ENCODE measurements at places on chromosomes 3 and 15.

GRCh38 chr15:100672959-100673358 is 70.6 kb downstream of the ASB7 start:
- no peak for DNase-seq

DNA sequence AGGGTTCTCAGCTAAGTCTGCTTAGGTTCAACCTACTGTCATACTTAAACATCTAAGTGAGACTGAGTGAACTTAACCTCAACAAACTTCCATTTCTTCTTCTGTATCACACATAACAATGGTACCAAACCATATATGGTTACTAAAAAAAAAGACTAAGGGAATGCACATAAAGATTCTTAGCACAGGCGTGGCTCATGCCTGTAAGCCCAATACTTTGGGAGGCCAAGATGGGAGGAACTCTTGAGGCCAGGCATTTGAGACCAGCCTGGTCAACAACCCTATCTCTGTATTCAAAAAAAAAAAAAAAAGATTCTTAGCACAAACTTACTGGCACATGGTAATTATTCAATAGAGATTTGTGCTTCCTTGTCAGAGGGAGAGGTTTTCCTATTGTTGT is 57.9 kb downstream of the ACAP2 start:
- no peak for DNase-seq

GRCh38 chr3:179148616-179149405 is 654 bp downstream of the PIK3CA start:
- DNase-seq: peak; percentile 33

- no peak for DNase-seq
Measured at GRCh38 chr15:49876401-49877038, 242.5 kb downstream of the ATP8B4 start.

DNA sequence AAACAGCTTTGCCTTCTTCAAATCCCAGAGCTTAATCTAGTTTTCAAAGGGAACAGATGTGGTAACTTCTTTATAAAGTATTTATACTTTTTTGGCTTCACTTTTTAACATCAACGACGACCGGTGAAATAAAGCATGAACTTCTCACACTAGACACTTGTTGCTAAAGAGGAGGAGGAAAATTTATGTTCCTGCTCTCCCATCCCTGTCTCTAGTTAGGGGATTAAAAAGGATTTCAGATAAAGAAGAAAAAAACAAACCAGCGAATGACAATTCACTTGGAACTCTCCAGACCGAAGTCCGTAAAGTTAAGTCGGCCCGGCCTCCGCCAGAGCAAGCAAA is 672 bp downstream of the NEDD4 start:
- no peak for DNase-seq

DNA sequence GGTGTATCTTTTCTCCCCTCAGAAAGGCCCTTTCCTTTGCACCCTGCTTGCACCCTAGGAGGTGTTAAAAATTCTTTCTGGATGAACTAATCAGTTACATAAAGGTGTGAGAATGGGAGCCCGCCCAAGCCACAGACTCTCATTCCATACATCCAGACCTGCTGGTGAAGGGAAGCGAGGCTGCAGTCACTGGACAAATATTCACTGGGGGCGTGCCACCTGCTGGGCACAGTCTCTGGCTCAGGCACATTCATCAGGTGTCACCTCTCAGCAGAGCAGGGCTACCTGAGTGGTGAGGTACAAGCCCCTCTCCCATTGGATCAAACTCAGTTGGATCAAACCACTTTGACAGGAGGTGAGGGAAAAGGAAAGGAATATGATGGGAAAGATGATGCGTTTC is 52.0 kb downstream of the NTRK3 start:
- DNase-seq: no peak

DNA sequence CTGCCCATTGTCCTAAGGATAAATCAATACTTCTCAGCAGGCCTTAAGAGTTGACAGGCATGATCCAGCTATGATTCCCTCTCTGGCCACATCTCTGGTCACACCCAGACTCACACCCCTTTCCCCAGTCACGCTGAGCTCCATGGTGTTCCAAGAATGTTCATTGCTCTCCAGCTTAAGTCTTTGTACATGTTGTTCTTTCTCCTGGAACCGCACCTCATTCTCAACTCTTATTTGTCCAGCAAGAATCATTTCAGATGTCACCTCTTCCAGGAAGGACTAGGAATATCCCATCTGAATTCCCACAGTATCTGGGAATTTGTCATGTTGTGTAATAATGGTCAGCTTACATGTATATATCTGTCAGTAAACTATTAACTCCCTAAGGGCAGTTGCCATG is 118.3 kb upstream of the GALNT15 start:
- DNase-seq: no peak

DNA sequence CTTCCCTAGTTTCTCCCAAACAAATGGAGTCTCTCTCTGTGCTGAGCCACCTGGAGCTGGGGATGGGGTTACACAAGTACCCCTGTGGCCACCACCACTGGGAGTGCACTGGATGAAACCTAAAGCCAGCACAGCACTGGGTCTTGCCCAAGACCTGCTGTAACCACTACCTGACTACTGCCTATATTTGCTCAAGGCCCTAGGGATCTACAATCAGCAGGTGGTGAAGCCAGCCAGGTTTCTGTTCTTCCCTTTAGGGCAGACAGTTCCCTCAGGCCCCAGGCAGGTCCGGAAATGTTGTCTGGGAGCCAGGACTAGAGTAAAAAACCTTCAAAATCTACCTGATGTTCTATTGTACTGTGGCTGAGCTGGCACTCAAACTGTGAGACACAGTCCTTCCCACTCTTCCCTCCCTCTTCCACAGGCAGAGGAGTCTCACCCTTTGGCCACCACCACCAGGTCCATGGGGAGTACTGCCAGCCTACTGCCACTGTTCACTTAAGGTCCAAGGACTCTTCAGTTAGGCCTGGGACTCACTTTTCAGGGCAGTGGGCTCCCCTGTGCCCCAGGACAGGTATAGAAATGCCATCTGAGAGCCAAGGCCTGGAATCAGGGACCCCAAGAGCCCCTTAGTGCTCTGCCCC is 23.8 kb downstream of the C3orf20 start:
- no peak for DNase-seq

All from GM10248 (cell line).